ENCODE measurements at places on chromosomes 13 and 19.

- DNase-seq = no peak
These were observed 53.1 kb downstream of the ZNF254 start for GRCh38 chr19:24140099-24140498.

- DNase-seq = no peak
These were observed 103.1 kb downstream of the RAP2A start for GRCh38 chr13:97537110-97537509.

DNA sequence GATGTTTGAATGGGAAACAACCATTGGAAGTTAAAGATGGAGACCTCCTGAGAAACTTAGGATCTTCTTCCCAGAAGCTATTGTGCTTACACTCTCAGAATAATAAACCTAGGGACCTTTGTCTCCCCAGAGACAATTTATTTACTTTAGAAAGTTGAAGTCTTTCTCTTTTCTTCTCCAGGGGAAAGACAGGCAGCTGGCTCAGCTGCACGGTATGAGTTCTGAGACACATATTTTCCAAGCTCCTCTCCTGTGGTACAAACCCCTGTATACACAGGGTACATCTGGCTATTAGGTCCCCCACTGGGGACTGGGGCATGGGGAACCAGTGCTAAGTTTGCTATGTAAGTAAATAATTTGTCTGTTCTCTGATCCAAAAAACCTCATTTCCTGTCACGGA is 67.5 kb upstream of the POSTN start:
- no peak for DNase-seq

GRCh38 chr19:46745521-46746280 is at the start of gene FKRP:
FKRP (plus strand) TSS chr19:46746057; CDS start chr19:46755451, 9,394 bp downstream.
- DNase-seq = no peak

- DNase-seq = no peak
These were observed 383.2 kb downstream of the UQCRFS1 start for GRCh38 chr19:28829762-28830161.

- no peak for DNase-seq
These were observed 88.1 kb downstream of the SLC7A1 start for GRCh38 chr13:29507356-29507755.

- DNase-seq = no peak
These were observed 25.2 kb downstream of the ZNRF4 start for GRCh38 chr19:5480427-5480836.

DNA sequence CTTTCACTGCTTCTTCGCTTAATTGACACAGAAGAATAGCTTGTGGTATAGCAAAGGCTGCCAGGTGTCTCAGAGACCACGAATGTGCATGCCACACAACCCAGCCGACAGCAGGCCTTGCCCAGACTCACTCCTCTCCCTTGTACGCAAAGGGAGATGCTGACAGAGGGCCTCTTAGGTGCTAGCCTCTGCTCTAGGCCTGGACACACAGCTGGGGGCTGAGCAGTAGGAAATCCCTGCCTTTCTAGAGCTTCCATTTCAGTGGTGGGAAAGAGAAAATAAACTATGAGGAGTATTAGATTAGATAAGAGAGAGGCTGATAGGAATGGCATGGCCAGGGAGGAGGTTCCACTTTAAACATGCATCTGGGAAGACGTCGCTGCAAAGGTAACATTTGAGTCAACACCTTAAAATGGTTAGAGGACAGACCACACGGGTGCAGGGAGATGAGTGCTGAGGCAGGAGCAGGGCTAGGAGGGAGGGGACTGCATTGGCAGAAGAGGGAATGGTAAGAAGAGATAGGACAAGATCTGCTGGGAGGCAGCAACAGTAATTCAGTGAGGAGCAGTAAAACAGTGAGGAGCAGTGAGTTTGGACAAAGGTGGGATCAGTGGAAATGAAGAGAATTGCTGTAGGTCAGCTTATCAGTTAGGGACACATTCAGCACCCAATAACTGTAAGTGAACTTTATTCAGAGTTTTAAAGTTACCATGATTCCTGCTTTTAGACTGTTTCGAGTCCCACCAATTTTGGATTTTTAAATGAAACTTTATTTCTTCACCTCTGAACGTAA is 100.0 kb downstream of the RNF17 start:
- no peak for DNase-seq

DNA sequence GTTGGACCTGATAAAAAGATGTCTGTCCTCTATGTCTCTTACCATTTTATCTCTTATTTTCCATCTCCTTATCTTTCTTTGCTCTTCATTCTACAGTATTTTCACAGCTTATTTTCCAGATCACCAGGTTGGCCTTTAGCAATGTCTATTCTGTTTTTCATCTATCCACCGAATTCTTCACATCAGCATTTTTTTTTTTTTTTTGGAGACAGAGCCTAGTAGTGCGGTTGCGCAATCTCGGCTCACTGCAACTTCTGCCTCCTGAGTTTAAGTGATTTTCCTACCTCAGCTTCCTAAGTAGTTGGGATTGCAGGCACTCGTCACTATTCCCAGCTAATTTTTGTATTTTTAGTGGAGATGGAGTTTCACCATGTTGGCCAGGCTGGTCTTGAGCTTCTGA is 49.0 kb downstream of the DNAJC15 start:
- no peak for DNase-seq

DNA sequence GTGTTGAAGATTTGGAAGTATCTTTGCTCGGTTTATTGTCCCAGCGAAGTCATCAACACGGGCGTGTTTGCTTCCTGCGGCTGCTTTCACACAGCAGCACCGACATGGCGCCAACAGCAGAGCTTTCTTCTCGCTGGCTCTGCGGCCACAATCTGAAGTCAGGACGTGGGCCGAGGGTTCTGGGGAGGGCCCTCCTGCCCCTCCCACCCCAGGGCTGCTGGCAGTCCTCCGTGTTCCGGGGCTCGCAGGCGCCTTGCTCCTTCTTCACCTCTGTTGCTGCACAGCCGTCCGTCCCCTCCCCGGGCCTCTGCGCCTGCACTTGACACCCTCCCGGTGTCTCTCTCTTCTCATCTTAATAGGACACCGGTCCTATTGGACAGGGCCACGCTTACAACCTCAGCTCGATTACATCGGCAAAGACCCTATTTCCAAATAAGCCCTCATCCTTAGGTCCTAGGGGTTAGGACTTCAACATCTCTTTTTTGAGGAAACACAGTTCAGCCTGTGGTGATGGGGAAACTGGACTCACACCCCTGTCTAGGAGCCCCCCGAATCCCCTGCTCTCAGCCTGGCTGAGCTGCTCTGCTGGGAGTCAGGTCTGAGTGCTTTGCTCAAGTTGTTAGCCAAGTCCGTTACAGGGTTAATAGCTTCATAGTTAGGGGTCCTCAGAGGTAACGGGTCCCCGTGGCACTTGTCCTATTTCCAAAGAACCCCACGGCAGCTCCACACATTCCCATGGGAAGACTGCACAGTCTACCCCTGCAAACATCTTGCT is 2.7 kb upstream of the TEX29 start:
- DNase-seq = no peak

DNA sequence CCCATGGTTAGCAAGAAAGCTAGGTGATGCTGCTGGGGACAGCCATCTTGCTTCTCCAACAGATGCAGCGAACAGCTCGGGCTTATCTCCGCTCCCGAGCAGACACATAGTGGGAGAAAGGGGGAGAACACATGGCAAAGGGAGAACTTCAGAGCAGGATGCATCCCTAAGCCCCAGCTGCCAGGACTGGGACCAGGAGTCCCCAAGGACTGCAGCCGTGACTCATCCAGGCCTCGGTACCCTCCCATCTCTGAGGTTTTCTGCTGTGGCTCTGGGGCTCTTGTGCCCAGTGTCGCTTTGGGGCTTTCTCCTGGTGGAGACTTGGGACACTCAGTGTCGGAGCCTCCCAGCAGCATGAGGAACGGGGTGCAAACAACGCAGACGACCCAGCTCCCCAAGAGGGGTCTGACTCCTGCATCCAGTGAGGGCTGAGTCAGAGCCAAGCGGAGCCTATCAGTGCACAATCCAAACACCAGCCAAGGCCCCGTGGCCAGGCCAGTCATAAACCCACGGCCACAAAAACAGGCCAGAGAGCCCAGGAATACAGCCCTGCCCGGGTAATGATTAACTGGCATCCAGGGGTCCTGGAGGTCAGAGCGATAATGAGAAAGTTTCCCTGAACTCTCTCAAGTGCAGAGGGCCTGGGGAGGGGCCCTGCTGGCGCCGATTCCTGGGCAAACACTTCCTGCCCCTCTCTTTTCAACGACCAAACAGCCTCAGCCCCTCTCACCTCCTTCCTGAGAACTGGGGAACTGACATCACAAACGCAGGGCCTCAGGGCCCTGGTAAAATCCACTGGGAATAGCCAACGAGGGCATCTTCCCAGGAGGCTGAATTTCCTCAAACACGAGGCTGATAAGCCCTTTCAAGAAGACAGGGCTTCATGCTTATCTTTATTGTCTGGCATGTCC is 202.9 kb downstream of the USP12 start:
- no peak for DNase-seq

GRCh38 chr13:79392882-79393563 is 13.0 kb downstream of the RBM26 start:
- DNase-seq = peak; percentile 46

GRCh38 chr19:18710186-18710585 is 26.7 kb downstream of the CRTC1 start:
- no peak for DNase-seq

- DNase-seq = no peak
These were observed 917 bp downstream of the SPC24 start for GRCh38 chr19:11154683-11155047.
